ENCODE measurements at places on chromosomes 16 and 17.

DNA sequence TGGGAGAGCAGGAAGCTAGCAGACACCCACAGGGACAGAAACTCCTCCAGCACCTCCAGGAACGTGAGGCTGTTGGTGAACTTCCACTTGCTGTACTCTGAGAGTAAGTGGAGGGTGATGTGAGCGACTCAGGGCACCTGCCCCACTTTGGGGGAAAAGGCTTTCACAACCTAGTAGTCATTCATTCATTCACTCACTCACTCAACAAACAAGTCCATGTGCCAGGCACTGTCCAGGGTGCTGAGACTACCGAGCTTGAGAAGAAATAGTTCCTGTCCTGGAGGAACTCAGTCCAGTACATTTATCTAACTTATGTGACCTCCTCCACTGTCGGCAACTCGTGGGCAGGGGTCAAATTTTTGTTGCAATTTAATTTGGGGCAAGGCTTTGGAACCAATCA, 26.6 kb downstream of the LGALS9 start:
- peaks cover 9% of the 10 kb centered on the region for H3K4me1 ChIP-seq
- H3K4me3 ChIP-seq: no peak overlapping the region
- H3K27ac ChIP-seq: no peak overlapping the region
- H3K27me3 ChIP-seq: no peaks in the 10 kb centered on the region
- DNase-seq: no peak
- H3K36me3 ChIP-seq: no peaks in the 10 kb centered on the region

GRCh38 chr16:80045861-80046260, 445.3 kb upstream of the MAF start:
- H3K36me3 ChIP-seq: no peaks in the 10 kb centered on the region
- no peak overlapping the region for H3K27ac ChIP-seq
- H3K4me3 ChIP-seq: no peak overlapping the region
- no peaks in the 10 kb centered on the region for H3K4me1 ChIP-seq
- peaks cover 18% of the 10 kb centered on the region for H3K27me3 ChIP-seq

DNA sequence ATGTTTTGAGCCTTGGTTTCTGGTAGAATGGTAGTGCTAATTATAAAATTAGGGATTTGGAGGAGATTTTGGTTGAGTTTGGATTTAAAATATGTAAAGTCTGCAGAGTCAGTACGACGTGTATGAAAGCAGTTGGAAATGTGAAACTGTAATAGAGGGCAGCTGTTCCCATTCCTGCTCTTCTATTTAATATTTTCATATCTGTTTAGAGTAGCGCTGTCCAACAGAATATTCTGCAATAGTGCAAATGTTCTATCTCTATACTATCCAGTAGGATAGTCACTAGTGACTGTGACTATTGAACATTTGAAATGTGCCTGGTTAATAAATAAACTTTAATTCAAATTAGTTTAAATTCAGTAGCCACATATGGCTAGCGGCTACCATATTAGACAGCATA, 443.4 kb upstream of the SOX9 start:
- no peak overlapping the region for H3K27ac ChIP-seq
- H3K27me3 ChIP-seq: no peaks in the 10 kb centered on the region
- no peaks in the 10 kb centered on the region for H3K36me3 ChIP-seq
- DNase-seq: no peak
- no peak overlapping the region for H3K4me3 ChIP-seq

GRCh38 chr17:62666801-62667591, 39.5 kb downstream of the MRC2 start:
- H3K4me1 ChIP-seq: no peaks in the 10 kb centered on the region
- DNase-seq: no peak
- H3K36me3 ChIP-seq: no peaks in the 10 kb centered on the region
- no peak overlapping the region for H3K27ac ChIP-seq
- no peaks in the 10 kb centered on the region for H3K27me3 ChIP-seq
- no peak overlapping the region for H3K4me3 ChIP-seq

DNA sequence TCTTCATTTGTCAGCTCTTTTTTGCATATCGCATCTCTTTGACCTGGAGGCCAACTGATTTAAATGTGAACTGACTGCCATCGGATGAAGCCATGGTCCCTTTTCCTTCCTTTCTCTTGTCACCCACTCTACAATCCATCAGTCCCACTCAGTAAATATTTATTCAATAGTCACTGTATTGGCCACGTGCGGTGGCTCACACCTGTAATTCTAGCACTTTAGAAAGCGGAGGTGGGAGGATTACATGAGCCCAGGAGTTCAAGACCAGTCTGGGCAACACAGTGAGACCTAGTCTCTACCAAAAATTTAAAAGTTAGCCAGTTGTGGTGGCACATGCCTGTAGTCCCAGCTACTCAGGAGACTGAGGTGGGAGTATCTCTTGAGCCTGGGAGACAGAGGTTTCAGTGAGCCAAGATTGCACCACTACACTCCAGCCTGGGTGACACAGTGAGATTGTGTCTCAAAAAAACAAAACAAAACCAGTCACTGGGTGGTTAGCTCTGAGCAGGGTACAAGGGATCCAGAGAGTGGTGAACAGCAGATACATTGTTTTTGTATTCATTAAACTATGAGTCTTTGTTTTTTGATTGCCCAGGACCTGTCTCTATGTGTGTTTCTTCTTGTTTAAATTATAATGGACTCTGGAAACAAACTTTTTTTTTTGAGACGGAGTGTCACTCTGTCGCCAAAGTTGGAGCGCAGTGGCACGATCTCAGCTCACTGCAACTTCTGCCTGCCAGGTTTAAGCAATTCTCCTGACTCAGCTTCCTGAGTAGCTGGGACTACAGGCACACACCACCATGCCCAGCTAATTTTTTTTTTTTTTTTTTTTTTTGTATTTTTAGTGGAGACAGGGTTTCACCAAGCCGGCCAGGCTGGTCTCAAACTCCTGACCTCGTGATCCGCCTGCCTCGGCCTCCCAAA, 6.9 kb downstream of the PHAF1 start:
- peaks cover 18% of the 10 kb centered on the region for H3K36me3 ChIP-seq
- H3K27me3 ChIP-seq: no peaks in the 10 kb centered on the region
- H3K4me1 ChIP-seq: no peaks in the 10 kb centered on the region
- no peak overlapping the region for H3K27ac ChIP-seq
- DNase-seq: no peak
- H3K4me3 ChIP-seq: no peak overlapping the region

- no peaks in the 10 kb centered on the region for H3K27me3 ChIP-seq
- peak overlapping the region; percentile 69 for H3K4me3 ChIP-seq
- DNase-seq: peak; percentile 17
- H3K27ac ChIP-seq: no peak overlapping the region
- peaks cover 12% of the 10 kb centered on the region for H3K4me1 ChIP-seq
- no peaks in the 10 kb centered on the region for H3K36me3 ChIP-seq
Measured at GRCh38 chr16:48383877-48384519, 1.2 kb downstream of the SIAH1 start.

DNA sequence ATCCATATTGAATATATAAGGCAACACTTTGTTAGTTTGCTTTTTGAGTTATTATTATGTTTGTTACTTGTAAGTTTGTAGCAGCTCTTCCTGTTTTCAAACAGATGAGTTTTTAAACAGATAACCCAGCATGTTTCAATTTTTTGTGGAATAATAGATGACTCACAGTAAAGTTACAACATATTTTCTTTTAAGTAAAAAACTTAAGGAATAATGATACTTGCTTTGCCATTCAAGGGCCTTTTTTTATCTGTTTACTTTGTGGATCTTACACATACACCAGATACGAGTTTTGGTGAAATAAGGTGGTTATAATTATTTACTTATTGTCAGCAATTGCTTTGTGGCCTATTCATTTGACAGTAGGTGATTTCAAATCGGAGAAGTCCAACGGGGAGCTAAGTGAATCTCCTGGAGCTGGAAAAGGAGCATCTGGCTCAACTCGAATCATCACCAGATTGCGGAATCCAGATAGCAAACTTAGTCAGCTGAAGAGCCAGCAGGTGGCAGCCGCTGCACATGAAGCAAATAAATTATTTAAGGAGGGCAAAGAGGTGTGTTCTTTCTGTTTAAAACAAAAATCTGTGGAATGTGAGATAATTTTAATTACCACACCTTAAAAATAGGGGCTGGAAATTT, 66.3 kb downstream of the BPTF start:
- no peaks in the 10 kb centered on the region for H3K4me1 ChIP-seq
- H3K36me3 ChIP-seq: peaks cover 70% of the 10 kb centered on the region
- H3K27me3 ChIP-seq: no peaks in the 10 kb centered on the region
- H3K4me3 ChIP-seq: no peak overlapping the region

Data from CD4-positive, alpha-beta T cell (primary cell).